ENCODE measurements at places on chromosomes 1 and 21.

DNA sequence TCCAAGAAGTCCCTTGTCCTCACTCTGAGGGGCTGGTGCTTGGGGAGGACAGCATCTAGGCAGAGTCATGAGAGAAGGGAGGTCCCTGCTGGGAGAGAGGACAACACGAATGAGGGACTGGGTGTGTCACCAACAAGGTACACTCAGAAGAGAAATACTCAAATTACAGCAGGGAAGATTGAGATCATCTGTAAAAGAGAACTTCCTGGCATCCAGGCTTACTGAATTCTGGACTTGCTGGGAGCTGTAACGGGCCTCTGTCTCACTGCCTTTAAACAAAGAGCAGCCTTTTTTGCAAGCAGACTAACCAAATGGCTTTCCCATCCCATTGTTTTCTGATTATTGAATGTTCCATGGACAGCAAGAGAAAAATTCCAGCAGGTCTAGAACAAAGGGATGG, 195.7 kb upstream of the RAB4A start:
- DNase-seq: no peak

DNA sequence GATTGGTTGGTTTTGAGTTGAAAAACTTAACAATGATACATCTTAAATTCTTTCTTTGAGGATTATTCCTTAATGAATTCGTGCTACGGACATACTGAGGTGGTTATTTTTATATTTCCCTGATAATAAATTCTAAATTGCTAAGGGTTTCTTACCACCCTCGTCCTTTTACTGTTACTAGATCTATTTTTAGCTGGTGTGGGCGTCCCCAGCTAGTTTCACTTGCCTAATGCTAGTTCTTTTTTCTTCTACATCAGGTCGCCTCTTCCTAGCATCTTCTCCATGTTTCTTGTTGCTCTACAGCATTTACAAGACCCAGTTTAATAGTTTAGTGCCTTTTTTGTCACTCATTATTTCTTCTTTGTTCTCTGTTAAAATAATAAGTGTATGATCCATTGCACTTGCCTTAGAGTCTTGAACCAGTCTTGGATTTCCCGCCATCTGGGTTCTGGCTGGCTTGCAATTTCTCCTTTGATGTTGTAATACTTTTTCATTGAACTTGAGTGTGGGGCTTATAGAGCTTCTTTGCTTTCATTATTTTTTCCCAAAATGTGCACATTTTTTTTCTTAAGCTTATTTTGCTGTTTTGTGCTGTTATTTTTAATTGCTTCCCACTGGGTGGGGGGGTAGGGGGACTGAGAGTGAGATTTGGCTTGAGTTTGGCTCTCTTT, 677 bp upstream of the HSD11B1 start:
- no peak for DNase-seq

GRCh38 chr1:115198938-115199337, 109.6 kb upstream of the TSPAN2 start:
- DNase-seq: no peak

DNA sequence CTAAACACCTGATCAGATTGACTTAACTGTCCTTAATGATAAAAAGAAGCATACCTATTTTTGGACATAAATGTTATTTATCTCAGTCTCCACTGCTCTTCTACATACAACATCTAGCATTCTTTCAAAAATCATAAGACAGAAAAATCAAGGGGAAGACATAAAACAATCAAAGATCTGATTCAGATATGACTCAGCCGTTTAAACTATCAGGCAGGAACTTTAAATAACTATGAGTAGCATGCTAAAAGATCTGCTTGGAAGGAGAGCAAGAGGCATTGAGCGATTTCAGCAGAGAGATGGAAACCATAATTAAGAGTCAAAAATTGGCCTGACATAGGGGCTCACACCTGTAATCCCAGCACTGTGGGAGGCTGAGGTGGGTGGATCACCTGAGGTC, 27.2 kb upstream of the SLC22A15 start:
- DNase-seq: no peak

DNA sequence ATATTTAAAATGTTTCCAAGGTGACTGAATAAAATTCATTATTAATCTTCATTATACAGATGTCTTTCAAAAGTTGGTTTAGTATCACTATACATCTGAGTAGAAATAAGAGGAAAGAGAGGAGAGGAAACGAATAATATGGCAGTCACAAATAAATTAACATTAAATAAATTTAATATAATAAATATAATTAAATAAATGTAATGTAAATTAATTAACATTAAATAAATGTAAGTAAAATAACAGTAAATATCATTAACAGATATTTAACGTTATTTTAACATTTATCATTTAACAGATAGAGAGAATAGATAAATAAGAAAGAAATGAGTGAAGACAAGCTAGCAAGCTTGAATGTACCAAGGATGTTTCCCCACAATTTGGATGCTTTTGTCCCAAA, 592.7 kb downstream of the NEGR1 start:
- DNase-seq: no peak

- DNase-seq: no peak
Measured at GRCh38 chr1:231209531-231209930, 31.5 kb upstream of the GNPAT start.

DNA sequence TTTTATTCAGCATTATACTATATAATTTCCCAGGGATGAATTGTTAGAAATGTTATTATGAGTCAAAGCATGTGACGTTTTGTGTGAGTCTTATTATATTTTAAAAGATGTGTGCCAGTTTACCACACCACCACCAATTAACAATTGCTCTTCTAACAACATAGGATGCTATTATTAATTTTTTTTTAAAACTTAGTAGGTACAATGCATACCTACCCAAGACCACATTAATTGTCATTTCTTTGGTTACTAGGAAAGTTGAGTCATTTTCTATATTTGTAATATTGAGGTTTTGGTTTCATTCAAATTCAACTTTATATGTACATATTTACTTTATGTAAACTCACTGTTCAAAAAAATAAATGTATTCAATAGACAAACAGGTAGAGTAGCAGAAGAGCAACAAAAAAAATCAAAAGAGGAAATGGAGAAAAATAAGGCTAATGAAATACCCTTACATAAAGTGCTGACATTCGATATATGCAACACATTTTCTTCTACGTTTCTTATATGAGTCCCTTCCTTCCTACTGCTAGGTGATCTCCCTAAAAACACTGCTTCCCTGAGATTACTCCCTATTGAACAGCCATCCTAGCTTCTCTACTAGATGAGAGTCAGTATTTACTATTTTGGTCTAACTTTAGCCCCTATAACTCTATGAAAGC, 9.6 kb downstream of the GCLM start:
- DNase-seq: no peak

All from ELF-1 (cell line).